Stomach (tissue), 19 donors: ENCODE measurements at places on chromosomes 3 and 15. TPM values are rescaled to one million over a fixed set of nuclear protein-coding genes. Genes with fewer than 3 reads are reported as not detected.

ZNF660 gene
- 2.3 TPM for total RNA-seq

MOBP gene
- 0.29 TPM for total RNA-seq

GOLGA8S gene
- not detected for total RNA-seq

PRR20G gene
- total RNA-seq, result not detected

C15orf40 gene
- total RNA-seq, result 2.7 TPM

SLC28A1 gene
- total RNA-seq, result not detected

EPHA6 gene
- total RNA-seq, result not detected

DNASE1L3 gene
- 10.4 TPM for total RNA-seq

TOP2B gene
- total RNA-seq, result 113 TPM

SNAPC5 gene
- total RNA-seq, result 8.7 TPM

CACNA2D2 gene
- total RNA-seq, result 45.8 TPM

SLC30A4 gene
- total RNA-seq, result 8.1 TPM

SATB1 gene
- 67.2 TPM for total RNA-seq

CLEC3B gene
- not detected for total RNA-seq

RPP25 gene
- total RNA-seq, result 7.6 TPM

TMEM266 gene
- total RNA-seq, result not detected

GRCh38 chr15:71538181-71538580 lies 272.2 kb upstream of the NR2E3 start:
- no peak for DNase-seq

- DNase-seq, result no peak
These were observed 9.5 kb upstream of the KNSTRN start for GRCh38 chr15:40372981-40373380.

GRCh38 chr3:186209810-186210752 lies 101.2 kb upstream of the ETV5 start:
- peak; percentile 58 for DNase-seq

DNA sequence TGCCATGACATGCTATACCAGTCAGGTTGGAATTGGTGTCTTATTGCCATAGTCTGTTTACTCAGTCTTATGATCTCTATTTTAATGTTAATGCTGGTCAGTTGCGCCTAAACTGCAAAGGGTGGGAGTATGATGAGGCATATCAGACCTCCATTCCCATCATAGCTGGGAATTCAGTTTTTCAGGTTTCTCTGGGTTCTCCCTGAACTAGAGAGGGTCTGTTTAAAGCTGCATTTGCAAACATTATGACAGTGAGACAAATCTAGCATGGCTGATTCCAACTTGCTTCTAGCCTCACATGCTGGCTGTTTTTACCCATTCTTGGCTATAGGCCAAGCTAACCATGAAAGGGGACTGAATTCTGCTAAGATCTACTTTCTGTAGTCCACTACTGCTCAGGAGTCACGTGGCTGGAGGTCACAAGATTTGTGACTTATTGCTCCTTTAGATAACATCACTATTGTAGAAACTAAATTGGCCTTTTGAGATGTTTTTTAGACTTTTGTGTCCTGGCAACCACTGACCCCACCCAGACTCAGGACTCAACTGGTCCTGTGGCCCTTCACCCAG lies 96.5 kb downstream of the TGFBR2 start:
- DNase-seq, result no peak

- DNase-seq, result no peak
These were observed 44.2 kb upstream of the ATG7 start for GRCh38 chr3:11228041-11228440.

DNA sequence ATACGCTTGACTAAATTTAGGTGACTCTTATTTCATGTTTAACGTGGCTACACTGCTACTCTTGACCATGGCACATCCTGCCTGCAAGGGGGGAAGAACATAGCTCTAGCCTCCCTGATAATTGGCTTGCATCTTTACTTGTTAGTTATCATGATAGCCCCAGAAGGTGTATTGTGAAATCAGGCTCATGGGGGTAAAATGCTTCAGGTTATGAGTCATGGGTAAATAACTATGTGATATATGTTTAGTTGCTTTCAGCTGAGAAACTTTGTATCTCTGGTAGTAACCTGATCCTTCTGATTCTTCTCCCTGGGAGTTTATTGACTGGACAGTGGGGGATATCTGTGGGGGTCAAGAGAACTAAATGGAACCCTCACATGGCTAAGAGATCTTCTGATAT lies 660.8 kb upstream of the UBE2E2 start:
- no peak for DNase-seq

- DNase-seq, result no peak
These were observed 69.9 kb downstream of the LRIG1 start for GRCh38 chr3:66430876-66431275.

GRCh38 chr3:178155521-178155920 lies 380.7 kb upstream of the KCNMB2 start:
- DNase-seq, result peak; percentile 21

GRCh38 chr3:42725454-42725853 lies 22.9 kb upstream of the HHATL start:
- DNase-seq, result no peak

DNA sequence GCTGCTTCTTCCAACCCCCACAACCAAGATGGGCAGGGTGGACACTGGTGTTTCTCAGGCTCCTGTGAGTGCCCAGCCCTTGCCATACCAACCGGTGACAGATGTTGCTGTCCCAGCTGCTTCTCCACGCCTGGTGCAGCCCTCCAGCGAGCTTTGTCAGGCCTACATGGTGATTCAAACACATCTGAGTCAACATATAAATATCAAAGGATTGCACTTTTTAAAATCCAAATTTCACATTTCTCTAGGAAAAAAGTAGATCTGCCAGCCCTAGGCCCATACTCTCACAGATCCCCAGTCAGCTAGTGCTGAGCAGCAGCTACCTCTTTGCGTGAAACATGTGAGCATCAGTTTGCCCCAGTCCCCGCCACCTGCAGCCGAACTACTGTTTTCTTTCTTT lies 52.7 kb downstream of the RPN1 start:
- no peak for DNase-seq

DNA sequence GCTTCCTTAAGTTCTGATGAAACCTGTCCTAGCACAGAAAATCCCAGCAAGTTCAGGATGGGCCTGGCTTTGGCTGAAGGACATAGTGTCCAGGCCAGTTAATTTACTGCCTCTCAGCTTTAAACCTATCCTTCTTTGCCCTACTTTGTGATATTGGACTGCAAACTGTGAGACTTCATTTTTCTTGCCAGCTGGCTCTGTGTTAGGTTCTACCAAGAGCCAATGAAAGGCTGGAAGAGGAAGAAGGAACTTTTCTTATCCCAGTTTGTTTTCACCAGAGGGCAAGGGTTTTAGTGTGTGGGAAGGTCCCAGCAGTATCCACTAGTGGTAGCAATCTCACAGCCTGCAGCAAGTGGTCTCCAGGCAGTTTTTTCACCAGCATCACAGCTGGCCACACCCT lies 18.2 kb downstream of the DCUN1D1 start:
- peak; percentile 49 for DNase-seq

DNA sequence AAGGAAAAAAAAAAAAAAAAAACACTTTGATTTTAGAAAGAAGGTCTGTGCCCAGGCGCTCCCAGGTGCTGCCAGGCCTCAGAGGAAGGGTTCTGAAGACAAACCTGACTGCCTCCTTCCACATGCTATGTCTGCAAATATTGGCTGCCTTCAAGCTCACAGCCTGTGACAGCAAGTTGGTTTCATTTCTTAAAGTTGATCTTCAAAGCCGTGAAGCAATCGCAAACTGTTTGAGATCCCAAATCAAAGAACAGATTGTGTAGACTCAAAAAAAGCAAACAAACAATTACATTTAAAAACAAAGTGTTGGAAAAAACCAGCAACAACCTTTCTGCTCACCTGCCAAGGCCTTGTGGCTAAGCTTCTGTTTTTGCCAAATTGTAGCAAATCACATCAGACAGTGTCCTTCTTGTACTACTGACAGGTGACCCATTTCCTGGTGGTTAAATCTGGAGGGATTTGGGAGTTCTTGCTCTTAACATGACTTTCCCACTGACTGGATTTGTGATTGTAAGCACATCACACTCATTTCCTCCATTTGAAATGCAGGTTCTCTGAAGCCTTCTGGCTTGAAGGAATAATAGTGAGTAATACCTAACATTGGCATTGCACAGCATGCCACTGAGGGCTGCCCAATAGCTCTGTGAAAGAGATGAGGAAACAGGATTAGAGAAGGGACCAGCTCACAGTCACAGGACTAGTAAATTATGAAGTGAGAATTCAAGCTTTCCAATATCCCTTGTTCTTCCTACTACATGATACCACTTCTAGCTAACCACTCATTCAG lies 502.4 kb downstream of the LPP start:
- DNase-seq, result peak; percentile 6

- DNase-seq, result no peak
These were observed 88.8 kb downstream of the MEGF11 start for GRCh38 chr15:66164788-66165187.

DNA sequence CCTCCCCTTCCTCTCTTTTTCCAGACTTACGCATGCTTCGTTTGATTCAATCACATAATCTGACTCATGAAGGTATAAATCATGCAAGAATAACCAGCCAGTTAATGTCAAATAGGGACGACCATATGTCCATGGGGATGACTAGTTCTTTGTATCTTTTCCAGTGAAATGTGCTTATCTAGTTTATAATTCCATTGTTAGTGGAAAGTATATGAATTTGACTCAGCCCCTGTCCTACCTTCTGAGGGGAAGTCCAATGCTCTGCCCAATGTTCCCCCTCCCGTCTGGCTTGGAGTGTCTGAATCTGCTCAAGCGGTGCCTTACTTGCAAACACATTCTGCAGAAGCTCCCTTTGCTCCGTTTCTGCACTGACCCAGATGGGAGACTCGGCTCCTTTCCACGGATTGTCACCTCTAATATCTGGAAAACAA lies 55.0 kb upstream of the EPHB3 start:
- no peak for DNase-seq

DNA sequence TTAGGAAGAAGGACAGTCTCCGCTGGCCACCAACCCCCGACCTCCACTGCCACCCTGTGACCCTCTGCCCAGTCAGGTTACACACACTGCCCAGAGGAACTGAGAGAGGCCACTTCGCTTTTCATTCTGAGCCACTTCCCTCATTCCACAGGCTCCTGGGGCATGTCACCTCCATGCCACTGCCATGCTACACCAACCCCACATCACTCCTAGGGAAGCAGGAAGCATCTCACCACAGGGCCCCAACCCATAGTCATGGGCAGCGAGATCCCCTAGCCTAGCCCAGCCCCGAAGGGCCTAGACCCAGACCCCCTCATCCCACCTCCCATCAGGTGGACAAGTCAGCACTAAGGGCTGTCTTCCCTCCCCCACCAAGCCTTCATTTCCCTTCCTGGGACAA lies 1.4 kb downstream of the PLCB2 start:
- DNase-seq, result no peak

DNA sequence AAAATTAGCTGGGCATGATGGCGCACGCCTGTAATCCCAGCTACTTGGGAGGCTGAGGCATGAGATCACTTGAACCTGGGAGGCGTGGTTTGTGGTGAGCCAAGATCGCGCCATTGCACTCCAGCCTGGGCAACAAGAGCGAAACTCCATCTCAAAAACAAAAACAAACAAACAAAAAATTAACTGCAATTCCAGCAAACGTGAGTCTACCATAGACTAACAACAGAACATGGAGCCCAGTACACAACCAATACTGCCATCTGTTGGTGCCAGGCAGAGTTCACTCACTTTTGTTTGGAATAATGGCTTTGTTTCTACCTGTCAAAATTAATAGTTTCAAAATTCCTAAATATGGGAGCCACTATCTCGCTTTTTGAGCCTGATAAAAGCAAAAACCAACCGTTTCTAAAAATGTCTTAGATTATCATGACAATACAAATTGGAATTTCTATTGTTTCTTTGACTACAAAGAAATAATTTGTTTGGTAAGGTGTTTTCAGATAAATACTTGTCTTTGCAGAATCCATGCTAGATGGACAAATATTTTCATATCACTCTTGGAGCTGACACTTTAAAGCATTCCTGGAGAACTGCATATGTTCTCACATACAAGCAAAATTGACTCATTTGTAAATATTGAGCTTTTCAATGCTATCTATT lies 45.0 kb downstream of the GPR176 start:
- peak; percentile 36 for DNase-seq

GRCh38 chr3:89527736-89528305 lies 420.4 kb downstream of the EPHA3 start:
- no peak for DNase-seq

- no peak for DNase-seq
These were observed 468.6 kb downstream of the CNTN6 start for GRCh38 chr3:1561427-1561826.

DNA sequence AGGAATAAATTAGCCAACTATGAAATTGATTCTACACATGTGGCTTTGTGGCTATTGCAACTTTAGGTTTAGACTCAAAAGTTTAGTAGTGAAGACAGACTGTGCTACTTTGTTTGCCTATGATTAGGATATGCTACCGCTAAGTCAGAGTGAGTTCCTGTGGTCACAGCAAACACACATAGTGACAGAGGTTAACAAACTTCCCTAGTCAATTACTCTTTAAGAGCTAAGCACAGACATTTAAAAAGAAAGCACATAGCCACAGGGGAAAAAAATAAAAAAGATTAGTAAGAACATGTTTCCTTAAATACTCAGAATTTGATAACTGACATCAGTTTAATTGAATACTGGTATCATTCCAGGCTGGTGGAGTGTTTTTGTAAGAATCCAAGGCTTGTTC lies 207.1 kb downstream of the GBE1 start:
- DNase-seq, result peak; percentile 32

DNA sequence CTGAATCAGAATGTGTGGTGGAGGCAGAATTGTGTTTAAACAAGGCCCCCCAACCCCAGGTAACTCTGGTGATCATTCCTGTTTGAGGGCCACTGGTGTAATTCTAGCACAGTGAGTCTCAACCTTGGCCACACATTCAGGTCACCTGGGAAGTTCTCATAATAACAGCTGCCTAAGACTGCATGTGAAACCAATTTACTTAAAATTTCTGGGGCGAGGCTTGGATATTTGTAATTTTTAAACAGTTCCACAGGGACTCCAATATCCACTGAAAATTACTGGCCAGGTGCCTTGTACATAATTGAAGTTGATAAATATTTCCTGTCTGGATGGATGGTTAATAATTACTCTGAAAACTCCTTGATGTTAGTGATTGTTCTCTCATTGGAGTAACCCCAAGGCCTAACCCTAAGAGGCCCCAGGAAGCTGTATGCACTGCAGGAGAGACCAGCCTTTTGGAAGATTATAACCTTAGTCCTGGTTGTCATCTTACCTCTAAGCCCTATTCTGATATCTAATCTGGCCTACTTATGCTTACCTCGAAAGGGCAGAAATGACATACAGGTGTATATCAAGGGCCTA lies 25.7 kb upstream of the EPHB1 start:
- peak; percentile 33 for DNase-seq

- DNase-seq, result peak; percentile 99
These were observed at the start of gene MESD for GRCh38 chr15:80989518-80990478. MESD (minus strand) TSS chr15:80989819; CDS start chr15:80989791, 28 bp downstream.

GRCh38 chr3:61136191-61136590 lies 115.1 kb downstream of the FHIT start:
- DNase-seq, result no peak

- DNase-seq, result no peak
These were observed 1.9 kb downstream of the IVD start for GRCh38 chr15:40407330-40407990.
